Breast epithelium (tissue), 4 donors: ENCODE measurements at places on chromosomes 7 and 10.

- H3K4me1 ChIP-seq = no peaks in the 10 kb centered on the region
- no peaks in the 10 kb centered on the region for H3K27me3 ChIP-seq
- peaks cover 4% of the 10 kb centered on the region for H3K36me3 ChIP-seq
- DNase-seq = peak; percentile 43
- no peak overlapping the region for H3K4me3 ChIP-seq
- no peak overlapping the region for H3K27ac ChIP-seq
These were observed 13.2 kb downstream of the NUDCD3 start for GRCh38 chr7:44477063-44477830.

- no peak overlapping the region for H3K27ac ChIP-seq
- no peaks in the 10 kb centered on the region for H3K4me1 ChIP-seq
- DNase-seq = no peak
- H3K4me3 ChIP-seq = no peak overlapping the region
- no peaks in the 10 kb centered on the region for H3K27me3 ChIP-seq
- H3K36me3 ChIP-seq = no peaks in the 10 kb centered on the region
These were observed 73.4 kb upstream of the NAMPT start for GRCh38 chr7:106358103-106358663.

GRCh38 chr7:129225931-129226572 is 1.2 kb downstream of the AHCYL2 start:
- no peak for DNase-seq
- H3K36me3 ChIP-seq = no peaks in the 10 kb centered on the region
- peak overlapping the region; percentile 96 for H3K27ac ChIP-seq
- no peaks in the 10 kb centered on the region for H3K4me1 ChIP-seq

DNA sequence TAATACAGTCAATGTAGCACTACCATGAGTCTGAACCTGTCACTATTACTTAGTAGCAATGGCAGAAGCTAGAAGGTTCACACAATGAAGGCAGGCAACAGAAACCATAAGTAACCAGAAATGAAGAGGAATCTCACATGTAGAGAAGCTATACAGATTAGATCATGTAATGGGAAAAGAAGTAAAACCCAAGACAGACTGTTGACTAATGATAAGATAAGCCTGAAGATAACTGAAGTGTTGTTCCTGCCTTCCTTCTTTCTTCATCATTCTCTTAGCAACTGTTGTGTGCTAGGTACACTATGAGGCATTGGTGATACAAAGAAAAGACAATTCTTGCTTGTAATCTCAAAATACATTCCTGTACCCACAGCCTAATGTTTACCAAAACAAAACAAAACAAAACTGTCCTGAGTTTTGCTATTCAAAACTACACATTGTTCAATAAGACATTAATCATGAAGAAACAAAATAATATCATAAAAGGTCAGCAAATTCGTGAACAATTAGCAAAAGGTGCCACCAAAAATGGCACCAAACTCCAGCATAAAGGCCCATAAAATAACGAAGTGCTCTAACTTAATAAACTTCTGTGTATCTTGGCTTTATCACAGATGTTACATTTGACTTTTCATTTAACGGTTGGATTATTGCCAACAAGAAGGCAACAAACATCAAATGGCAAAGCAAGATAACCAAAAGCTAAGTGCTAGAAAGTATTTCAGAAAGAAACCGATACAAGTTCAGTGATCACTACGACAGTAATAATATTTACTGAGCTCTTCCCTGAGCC is 27.1 kb downstream of the ZNF800 start:
- H3K4me1 ChIP-seq = no peaks in the 10 kb centered on the region
- DNase-seq = no peak
- H3K27ac ChIP-seq = no peak overlapping the region
- H3K27me3 ChIP-seq = no peaks in the 10 kb centered on the region
- no peak overlapping the region for H3K4me3 ChIP-seq
- H3K36me3 ChIP-seq = no peaks in the 10 kb centered on the region

DNA sequence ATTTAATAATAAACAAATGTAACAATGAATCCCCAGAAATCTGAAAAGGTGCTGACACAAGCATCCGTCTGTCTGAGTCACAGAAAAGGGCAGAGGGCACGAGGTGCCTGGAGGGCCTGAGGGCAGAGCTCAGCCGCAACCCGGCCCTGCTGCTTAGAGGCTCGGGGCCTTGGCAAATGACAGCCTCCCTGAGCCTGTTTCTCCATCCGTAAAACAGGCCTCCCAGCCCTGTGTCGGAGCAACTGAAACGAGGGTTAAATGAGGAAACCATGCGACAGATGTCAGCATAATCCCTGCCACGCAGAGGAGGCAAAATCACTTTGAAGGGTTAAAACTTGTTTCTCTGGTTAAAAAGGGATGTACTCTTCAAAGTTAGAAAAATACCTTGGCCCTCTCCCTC is 24.9 kb downstream of the NUDT1 start:
- no peak overlapping the region for H3K27ac ChIP-seq
- H3K4me1 ChIP-seq = no peaks in the 10 kb centered on the region
- H3K27me3 ChIP-seq = no peaks in the 10 kb centered on the region
- H3K36me3 ChIP-seq = no peaks in the 10 kb centered on the region

- no peak for DNase-seq
- no peaks in the 10 kb centered on the region for H3K36me3 ChIP-seq
- H3K4me1 ChIP-seq = no peaks in the 10 kb centered on the region
- H3K27me3 ChIP-seq = no peaks in the 10 kb centered on the region
These were observed 15.2 kb upstream of the PARD3 start for GRCh38 chr10:34830217-34830822.

DNA sequence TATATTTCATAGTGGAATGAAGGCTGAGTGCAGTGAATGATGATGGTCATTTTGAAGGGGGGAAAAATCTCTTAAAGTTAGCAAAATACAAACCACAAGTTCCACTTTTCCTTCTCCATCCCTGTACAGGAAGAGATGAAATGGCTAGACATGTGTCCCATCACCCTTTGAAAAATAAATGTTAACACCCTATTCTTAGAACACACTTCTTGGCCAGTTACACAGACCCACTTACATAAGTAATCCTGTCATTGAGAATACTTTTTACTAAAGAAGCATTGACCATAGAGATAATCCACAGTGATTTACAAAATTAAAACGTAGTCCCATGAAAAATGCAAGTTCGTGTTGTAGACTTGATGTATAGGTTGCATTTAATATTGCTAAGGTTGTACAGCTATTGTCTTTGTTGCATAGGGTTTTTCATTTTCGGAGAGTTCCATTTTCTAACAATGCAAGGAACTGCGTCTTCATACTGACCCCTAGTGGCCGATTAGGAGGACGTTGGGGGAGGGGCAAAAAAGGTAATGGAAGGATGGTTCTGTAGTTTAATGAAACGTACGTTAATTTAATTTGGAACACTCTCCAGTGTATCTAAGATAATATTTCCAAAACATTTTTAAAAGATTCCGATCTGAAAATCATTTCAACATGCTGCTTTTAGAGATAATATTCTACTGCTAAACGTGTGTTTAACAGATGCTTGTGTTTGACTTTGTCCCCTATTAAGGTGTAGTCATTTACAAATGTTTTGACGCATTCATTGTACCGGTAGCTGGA is 60.9 kb downstream of the ARMC3 start:
- no peak overlapping the region for H3K27ac ChIP-seq
- no peaks in the 10 kb centered on the region for H3K27me3 ChIP-seq
- H3K4me3 ChIP-seq = no peak overlapping the region
- no peaks in the 10 kb centered on the region for H3K4me1 ChIP-seq
- DNase-seq = peak; percentile 54

DNA sequence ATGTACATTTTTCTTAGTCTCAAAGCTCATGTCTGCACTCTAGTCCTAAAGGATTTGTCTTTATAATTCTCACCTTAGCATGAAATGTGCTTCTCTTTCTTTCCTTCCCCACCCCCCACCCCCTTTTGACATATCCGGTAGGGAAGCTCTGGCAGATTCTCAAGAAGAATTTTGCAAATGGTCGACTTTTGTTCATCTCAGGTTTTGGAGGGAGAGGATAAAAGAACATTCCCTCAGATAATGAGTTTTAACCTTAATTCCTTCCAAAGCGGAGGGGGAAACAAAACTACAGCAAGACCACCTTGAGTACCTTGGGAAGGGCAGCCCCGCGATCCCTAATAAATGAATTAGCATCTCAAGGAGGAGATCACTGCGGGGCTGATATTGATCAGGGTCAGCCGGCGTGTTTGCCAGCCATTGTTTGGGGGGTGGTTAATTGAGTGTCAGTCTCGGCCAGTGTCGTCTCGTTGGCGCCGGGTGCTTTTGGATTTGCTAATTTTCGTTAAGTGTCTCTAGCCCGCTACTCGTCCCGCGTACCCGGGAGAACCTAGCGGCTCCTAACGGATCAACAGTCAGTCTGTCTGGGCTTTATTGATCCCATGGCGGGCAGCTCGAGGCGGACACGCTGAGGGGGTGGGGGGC is 874 bp upstream of the BAMBI start:
- H3K4me3 ChIP-seq = peak overlapping the region; percentile 87
- H3K36me3 ChIP-seq = no peaks in the 10 kb centered on the region
- no peaks in the 10 kb centered on the region for H3K27me3 ChIP-seq
- no peaks in the 10 kb centered on the region for H3K4me1 ChIP-seq

DNA sequence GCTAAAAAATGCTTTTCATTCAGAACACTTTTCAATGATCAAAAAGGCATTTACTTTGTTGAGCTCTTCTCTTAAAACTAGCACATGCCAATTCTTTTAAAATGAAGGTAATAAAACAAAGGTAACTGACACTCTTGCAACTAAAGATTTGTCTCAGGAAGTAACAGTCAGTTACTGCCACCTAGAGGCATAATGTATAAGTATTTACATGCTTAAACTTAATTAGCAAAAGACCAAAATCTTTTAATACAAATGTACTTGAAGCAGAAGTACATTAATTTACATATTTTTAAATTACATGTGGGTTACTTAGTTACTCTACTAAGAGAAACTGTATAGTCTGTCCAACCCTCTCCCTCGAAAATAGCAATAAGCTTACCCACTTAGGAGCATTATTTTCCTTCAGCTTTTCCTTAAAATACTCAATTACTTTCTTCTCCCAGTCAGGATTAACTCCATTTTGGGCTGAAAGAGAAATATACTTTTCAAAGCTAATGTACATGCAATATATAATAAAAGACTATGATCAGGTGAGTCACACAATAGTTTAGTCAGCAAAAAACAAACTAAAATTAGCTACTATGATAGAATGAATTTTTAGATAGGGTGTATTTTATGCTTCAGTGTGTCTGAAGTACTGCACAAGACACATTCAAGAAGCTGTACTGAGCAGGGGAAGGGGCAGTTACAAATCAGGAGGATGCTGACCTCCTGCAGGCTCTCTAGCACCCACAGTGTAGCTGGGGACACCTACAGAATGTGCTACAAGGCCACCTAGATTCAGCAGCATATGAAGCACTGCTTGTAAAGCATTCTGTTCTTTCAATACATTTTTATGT is 13.0 kb downstream of the MCMBP start:
- H3K4me1 ChIP-seq = no peaks in the 10 kb centered on the region
- no peak overlapping the region for H3K27ac ChIP-seq
- H3K4me3 ChIP-seq = no peak overlapping the region
- peaks cover 4% of the 10 kb centered on the region for H3K36me3 ChIP-seq
- no peak for DNase-seq

DNA sequence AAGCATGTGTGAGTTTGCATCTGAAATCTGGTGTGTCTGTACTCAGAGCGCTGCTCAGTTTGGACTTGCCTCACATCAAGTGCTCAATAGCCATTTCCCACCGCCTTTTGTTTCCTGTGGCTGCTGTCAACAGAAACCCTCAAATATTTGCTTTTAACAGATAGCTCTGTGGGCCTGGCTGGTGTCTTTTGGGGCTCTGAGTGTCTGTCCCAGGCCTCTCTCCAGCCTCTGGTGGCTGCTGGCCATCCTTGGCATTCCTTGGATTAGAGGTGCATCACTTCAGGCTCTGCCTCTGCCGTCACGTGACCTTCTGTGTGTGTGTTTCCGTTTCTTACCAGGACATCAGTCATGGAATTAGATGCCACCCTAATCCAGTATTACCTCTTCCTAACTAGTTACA is 9.3 kb downstream of the YKT6 start:
- H3K27ac ChIP-seq = no peak overlapping the region
- H3K4me3 ChIP-seq = no peak overlapping the region
- H3K27me3 ChIP-seq = no peaks in the 10 kb centered on the region
- DNase-seq = no peak
- H3K36me3 ChIP-seq = peaks cover 4% of the 10 kb centered on the region
- no peaks in the 10 kb centered on the region for H3K4me1 ChIP-seq

GRCh38 chr10:131041441-131041840 is 270.1 kb downstream of the TCERG1L start:
- DNase-seq = no peak
- H3K36me3 ChIP-seq = no peaks in the 10 kb centered on the region
- no peak overlapping the region for H3K4me3 ChIP-seq

- no peaks in the 10 kb centered on the region for H3K36me3 ChIP-seq
- H3K4me1 ChIP-seq = no peaks in the 10 kb centered on the region
- no peak for DNase-seq
- peaks cover 35% of the 10 kb centered on the region for H3K27me3 ChIP-seq
- no peak overlapping the region for H3K27ac ChIP-seq
- no peak overlapping the region for H3K4me3 ChIP-seq
These were observed 10.3 kb upstream of the ADARB2 start for GRCh38 chr10:1747590-1748157.

- no peak for DNase-seq
- H3K4me3 ChIP-seq = no peak overlapping the region
- H3K4me1 ChIP-seq = no peaks in the 10 kb centered on the region
- no peaks in the 10 kb centered on the region for H3K27me3 ChIP-seq
- H3K36me3 ChIP-seq = no peaks in the 10 kb centered on the region
These were observed 17.4 kb upstream of the LOXL4 start for GRCh38 chr10:98285416-98285815.

GRCh38 chr10:5835446-5836095 is 22.3 kb upstream of the GDI2 start:
- no peaks in the 10 kb centered on the region for H3K36me3 ChIP-seq
- DNase-seq = no peak
- no peak overlapping the region for H3K4me3 ChIP-seq
- no peaks in the 10 kb centered on the region for H3K4me1 ChIP-seq

DNA sequence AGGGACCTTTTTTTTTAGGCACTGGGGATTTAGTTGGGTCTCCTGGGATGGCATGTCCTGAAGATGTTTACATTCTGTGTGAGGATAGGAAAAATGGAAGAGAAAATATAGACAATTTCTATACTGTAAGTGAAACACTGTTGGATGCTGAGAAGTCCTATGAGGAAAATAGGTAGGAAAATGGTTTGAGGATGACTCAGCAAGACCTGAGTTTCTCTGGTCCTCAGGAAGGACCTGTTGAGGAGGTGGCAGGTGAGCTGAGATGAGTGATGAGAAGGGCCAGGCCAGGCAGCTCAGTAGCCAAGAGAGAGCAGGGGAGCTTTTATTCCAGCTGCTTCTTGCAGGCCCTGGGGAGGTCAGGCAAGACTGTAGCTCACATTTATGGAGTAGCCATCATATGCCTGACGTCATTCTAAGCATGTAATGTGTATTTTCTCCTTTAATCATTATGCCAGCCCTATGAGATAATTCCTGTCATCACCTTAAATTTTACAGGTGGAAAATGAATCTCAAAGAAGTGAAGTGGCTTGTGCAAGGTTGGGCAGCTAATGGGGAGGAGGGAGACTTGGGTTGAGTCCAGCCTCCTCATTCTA is 19.1 kb upstream of the LRRC18 start:
- DNase-seq = no peak
- H3K36me3 ChIP-seq = no peaks in the 10 kb centered on the region
- no peaks in the 10 kb centered on the region for H3K27me3 ChIP-seq

GRCh38 chr10:51815723-51816122 is 116.3 kb upstream of the CSTF2T start:
- no peak overlapping the region for H3K4me3 ChIP-seq
- no peaks in the 10 kb centered on the region for H3K4me1 ChIP-seq
- no peaks in the 10 kb centered on the region for H3K27me3 ChIP-seq
- no peak for DNase-seq
- H3K27ac ChIP-seq = no peak overlapping the region
